ENCODE measurements at places on chromosomes 4 and X.

- DNase-seq, result no peak
Observed at GRCh38 chrX:920234-920799, 289.7 kb downstream of the SHOX start.

DNA sequence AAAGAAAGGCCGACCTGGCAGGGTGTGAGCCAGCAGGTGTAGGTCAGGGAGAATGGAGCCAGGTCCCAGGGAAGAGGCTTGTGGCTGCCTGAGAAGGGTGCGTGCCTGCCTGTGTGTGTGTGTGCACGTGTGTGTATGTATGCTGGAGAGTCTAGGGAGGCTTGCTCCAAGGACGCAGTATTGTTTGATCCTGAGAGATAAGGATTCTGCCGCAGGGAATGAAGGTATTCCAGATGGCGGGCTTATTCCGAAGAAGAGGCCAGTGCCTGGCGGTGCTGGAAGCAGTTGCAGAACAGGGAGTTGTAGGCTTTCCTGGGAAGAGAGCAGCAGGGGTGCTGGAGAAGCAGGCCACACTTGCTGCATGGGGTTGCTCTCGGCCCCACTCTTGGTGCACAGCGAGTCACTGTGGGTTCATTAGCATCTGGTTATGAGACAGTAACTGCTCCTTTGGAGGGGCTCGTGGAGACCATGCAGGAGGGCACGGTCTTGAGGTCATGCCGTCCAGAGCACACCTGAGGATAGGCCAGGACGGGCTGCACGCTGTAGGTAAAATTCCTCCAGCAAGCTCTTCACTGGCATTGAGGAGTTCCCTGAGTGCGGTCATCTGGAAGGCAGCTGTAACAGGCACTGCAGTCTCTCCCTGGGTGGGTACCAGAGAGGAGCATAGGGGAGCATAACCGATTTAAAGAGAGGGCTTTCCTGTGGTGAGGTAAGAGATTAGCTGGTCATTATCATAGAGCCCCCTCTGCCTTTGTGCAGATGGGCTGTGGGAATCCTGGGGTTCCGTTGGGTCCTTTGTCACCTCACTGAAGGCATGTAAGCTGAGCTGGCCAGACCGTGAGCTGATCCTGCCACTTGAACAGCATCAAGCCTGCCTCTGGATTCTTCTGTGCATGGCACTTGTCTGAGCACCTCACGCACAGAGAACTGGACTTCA is 29.9 kb upstream of the MSANTD1 start:
- no peak for DNase-seq

DNA sequence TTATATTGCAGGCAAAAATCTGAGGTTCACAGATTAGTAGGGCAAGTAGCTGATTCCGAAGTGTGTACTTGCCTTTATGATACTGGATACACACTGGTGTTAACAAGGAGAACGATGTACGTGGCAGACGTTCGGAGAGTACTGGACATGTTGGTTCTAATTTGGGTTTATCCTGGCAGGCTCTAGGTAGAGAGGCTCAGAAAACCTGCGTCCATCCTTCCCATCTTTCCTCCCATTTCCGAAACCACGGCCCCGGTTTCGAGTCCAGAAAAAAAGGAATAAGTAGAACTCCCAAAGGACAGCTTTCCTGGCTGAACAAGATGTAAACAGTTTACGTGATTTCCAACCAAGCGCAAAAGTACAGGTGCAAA is 351 bp upstream of the SLC30A9 start:
- no peak for DNase-seq

GRCh38 chr4:107733431-107733925 is 13.4 kb upstream of the PAPSS1 start:
- no peak for DNase-seq

GRCh38 chr4:181971973-181972372 is 271.2 kb upstream of the TENM3 start:
- no peak for DNase-seq

- no peak for DNase-seq
Observed at GRCh38 chr4:21041708-21042107, 341.4 kb downstream of the PACRGL start.

DNA sequence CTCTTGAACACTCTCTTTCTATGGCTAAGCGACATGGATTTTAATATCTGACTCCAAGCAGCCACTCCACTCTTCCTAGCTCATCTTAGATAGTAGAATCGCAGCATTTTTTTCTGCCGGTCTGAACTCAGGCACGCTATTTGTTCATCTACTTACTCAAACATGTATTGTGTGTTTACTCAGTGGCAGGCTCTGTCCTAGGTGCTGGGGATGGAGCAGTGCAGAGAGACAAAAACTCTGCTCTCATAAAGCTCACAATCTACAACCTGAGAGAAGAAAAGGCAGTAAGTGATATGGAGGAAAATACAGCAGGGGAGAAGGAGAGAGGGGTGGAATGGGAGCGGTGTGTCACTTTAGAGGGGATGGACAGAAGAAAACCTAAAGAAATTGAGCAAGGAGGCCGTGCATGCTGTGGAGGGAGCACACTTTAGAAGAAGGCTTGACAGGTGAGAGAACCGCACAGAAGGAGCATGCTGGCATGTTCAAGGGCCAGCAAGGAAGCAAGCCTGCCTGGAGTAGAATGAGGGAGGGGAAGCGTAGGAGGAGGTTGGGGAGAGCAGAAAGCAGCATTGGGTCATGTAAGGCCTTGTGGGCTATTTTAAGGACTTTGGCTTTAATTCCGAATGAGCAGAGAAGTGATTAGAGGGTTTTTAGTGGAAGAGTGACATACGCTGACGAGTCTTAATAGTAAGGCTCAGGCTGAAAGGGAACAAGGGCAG is 132.0 kb downstream of the ANK2 start:
- DNase-seq, result no peak

GRCh38 chr4:123064390-123064789 is 142.0 kb upstream of the NUDT6 start:
- no peak for DNase-seq

DNA sequence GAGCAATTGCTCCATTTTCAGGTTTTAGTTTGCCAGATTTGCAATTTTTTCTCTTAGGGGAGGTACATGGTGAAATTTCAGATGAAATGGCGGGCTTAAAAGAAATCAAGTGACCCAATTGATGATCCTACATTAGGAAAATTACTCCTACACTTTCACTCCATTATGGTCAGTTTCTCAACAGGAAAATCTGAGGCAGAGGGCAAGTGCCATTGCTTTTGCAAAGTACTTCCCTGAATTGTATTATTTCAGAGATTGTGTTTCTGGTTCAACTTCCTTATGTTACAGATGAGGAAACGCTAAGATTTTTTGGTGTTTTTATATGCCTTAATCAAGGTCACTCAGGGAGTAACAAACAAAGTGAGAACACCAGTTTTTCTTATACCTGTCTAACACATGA is 302.2 kb downstream of the ARAP2 start:
- DNase-seq, result no peak

DNA sequence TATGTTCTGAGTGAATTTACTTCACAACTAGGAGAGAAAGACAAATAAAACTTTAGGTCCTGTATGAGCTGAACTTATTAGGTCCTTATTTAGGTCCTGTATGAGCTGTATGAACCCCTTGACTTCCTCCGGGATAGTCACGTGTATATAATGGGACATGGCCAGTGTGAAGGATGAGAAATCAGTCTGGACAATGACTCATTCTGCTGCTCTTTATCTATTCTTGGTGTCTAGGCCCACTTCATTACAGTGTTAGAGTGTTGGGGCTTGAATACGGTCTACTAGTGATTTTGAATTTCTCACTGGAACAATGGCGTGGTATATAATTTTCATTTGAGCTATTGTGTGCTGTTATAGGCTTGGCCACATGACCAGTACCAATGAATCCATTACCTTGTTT is 21.9 kb downstream of the STK26 start:
- DNase-seq, result no peak
